ENCODE measurements at places on chromosomes 6 and 20. TPM values are rescaled to one million over a fixed set of nuclear protein-coding genes. Genes with fewer than 3 reads are reported as not detected.

- DNase-seq, result no peak
Measured at GRCh38 chr6:31227143-31227542, 44.7 kb downstream of the HLA-C start.

DNA sequence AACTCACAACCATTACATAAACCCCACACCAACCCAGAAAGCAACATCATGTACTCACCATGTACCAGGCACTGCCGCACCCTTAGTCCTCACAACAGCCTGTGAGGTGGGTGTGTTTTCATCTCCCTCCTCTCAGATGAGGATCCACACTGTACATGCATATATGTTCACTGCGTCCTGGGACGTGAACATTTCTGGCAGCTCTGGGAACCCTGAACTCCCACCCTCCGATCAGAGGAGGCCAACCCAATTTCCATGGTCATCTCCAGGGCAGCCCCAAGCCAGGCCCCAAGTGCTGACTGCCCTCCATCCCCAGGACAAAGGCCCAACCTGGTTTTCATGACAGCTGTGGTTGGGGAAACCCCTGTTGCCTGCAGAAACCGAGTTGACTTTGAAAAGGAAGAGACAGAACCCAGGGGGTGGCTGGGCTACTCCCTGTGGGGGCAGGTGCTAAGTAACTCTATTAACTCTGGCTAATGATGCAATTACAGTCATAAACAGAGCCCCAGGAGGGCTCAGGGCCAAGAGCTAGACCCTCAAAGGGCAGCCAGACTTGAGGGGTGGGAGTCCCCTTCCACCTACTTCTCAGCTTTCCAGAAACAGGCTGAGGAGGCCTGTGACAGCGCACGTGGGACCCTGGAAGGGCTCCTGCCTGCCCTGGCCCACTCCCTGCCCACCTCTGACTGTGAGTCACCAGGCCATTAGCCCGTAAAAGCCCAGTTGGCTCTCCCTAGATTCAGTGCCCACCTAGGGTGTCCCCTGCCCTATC, 2.6 kb downstream of the TFEB start:
- DNase-seq, result peak; percentile 72

DNA sequence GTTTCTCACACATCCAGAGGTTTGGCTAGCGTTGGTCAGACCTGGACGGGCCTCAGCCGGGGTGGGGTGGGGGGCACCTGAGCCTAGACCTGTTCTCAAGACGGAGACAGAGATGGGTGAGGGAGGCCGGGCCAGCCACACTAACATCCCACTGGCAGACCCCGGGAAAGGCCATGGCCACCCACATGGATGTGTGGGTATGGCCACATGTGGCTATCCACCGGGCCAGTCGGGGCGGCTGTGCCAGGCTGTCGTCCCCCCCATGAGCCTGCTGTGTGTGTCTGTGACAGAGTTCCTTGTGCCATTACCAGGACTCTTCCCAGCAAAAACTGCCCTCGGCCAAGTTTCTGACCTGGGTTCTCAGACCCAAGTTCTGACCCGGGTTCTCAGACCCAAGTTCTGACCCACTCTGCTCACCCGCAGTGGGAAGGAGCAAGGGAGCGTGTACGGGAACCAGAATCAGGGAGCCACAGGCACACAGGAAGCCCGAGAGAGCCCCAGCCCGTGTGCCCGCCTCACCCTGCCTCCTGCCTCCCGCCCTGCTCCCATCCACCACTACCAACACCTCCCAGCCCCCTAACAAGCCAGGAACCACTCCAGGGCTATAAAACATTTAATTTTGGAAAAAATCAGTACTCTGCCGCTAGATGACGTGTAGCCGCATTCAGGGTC, 255.5 kb downstream of the TAF4 start:
- no peak for DNase-seq

- no peak for DNase-seq
Measured at GRCh38 chr6:166921570-166921969, 34.8 kb downstream of the RNASET2 start.

Gene SNPH
- 6.5 TPM for total RNA-seq

Gene TBCC
- 26.7 TPM for total RNA-seq

Gene EYA4
- total RNA-seq, result not detected

Gene C2
- total RNA-seq, result 0.87 TPM

Gene ELOVL4
- total RNA-seq, result 0.74 TPM

Gene MCCD1
- total RNA-seq, result not detected

Gene PBOV1
- total RNA-seq, result not detected

Gene LAMA4
- not detected for total RNA-seq

Gene SLC52A3
- total RNA-seq, result not detected

Gene OXT
- not detected for total RNA-seq

Gene RIPOR3
- total RNA-seq, result not detected
